Esophagus squamous epithelium (tissue), 5 donors: ENCODE measurements at places on chromosomes 1 and 21. TPM values are rescaled to one million over a fixed set of nuclear protein-coding genes. Genes with fewer than 3 reads are reported as not detected.
A peak's percentile ranks its signal among the peaks of the same experiment; 100 is the strongest.

Gene MROH9
- total RNA-seq, result not detected

GRCh38 chr1:154478013-154478412 lies 24.0 kb upstream of the TDRD10 start:
- H3K4me3 ChIP-seq, result no peak overlapping the region
- peaks cover 3% of the 10 kb centered on the region for H3K4me1 ChIP-seq
- no peak for DNase-seq
- H3K27me3 ChIP-seq, result no peaks in the 10 kb centered on the region
- no peak overlapping the region for H3K27ac ChIP-seq

GRCh38 chr1:35222322-35223083 lies 29.6 kb upstream of the SFPQ start:
- no peak overlapping the region for H3K27ac ChIP-seq
- H3K27me3 ChIP-seq, result no peaks in the 10 kb centered on the region
- DNase-seq, result no peak
- no peaks in the 10 kb centered on the region for H3K36me3 ChIP-seq
- H3K4me3 ChIP-seq, result no peak overlapping the region

Gene TAS1R3
- 0.13 TPM for total RNA-seq

- peak overlapping the region; percentile 62 for H3K27ac ChIP-seq
- H3K27me3 ChIP-seq, result no peaks in the 10 kb centered on the region
- H3K36me3 ChIP-seq, result no peaks in the 10 kb centered on the region
- no peak overlapping the region for H3K4me3 ChIP-seq
- DNase-seq, result no peak
- peaks cover 22% of the 10 kb centered on the region for H3K4me1 ChIP-seq
These were observed 19.8 kb upstream of the CLSTN1 start for GRCh38 chr1:9843576-9843945.

Gene RAB7B
- 19.3 TPM for total RNA-seq

Gene FAAH
- 29.6 TPM for total RNA-seq

- no peaks in the 10 kb centered on the region for H3K27me3 ChIP-seq
- no peak for DNase-seq
- no peak overlapping the region for H3K4me3 ChIP-seq
- peaks cover 29% of the 10 kb centered on the region for H3K36me3 ChIP-seq
- H3K27ac ChIP-seq, result no peak overlapping the region
These were observed 6.9 kb upstream of the KNCN start for GRCh38 chr1:46558141-46558963.

DNA sequence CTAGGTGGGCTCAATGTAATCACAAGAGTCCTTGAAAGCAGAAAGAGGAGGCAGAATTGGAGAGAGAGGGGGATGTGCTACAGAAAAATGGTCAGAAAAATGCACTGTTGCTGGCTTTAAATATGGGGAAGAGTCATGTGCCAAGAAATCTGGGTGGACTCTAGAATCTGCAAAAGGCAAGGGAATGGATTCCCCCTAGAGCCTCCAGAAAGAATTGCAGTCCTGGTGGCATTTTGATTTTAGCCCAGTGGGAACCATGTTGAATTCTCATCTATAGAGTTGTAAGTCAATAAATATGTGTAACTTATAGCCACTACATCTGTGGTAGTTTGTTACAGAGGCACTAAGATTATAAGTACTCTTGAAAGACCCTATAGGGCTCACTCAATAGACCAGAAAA lies 210.3 kb downstream of the ASTN1 start:
- DNase-seq, result no peak
- no peaks in the 10 kb centered on the region for H3K4me1 ChIP-seq
- H3K36me3 ChIP-seq, result no peaks in the 10 kb centered on the region
- H3K27ac ChIP-seq, result no peak overlapping the region

DNA sequence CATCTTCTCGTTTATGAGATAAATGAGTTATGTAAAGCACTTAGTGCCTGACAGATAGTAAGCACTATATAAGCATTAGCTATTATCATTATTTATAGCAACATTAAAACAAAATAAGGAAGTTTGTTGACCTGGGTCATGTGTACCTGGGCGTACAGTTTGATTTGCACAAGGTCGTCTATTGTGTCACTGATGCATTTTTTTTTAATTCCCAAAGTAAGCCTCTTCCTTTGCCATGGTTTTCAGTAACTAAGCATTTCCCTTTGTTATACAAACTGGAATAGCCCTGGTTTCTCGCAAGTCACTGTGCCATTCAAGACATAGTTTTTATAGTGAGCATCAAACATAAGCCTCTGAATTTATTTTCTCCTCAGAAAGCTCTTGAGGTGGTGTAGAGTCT lies 72.2 kb downstream of the CACHD1 start:
- peaks cover 71% of the 10 kb centered on the region for H3K4me1 ChIP-seq
- no peak for DNase-seq
- no peak overlapping the region for H3K4me3 ChIP-seq
- no peaks in the 10 kb centered on the region for H3K36me3 ChIP-seq
- peak overlapping the region; percentile 1 for H3K27ac ChIP-seq
- no peaks in the 10 kb centered on the region for H3K27me3 ChIP-seq

GRCh38 chr1:24606621-24607020 lies 36.5 kb upstream of the SRRM1 start:
- H3K4me1 ChIP-seq, result no peaks in the 10 kb centered on the region
- H3K27me3 ChIP-seq, result no peaks in the 10 kb centered on the region
- H3K4me3 ChIP-seq, result no peak overlapping the region
- DNase-seq, result no peak
- H3K36me3 ChIP-seq, result no peaks in the 10 kb centered on the region

DNA sequence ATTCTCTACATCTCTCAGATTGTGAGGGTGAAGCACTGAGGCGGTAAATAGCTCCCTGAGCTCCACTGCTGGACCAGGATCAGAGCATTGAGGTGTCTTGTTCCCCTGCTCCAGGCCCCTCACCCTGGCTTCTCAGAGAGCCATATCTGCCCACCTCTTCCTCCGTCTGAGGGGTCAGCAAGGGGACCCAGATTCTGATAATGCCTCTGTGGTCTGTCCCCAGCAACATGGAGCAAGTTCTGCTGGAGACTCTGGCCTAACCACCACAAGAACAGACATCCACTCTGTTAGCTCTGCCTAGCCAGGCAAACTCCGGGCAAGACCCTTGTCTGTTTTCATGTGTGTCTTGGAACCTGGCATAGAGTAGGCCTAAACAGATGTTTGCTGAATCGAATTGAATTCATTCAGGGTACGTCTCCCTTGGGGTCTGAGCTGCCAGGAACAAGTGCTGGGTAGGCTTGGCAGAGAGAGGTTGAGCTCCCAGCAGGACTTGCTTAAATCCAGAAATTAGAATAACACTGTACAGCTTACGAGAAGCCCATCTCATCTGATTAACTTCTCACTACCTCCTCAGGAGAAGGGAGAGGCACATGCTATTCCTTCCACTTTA lies 2.3 kb downstream of the TRAF5 start:
- no peaks in the 10 kb centered on the region for H3K36me3 ChIP-seq
- H3K4me1 ChIP-seq, result peaks cover 74% of the 10 kb centered on the region
- no peaks in the 10 kb centered on the region for H3K27me3 ChIP-seq
- peak overlapping the region; percentile 84 for H3K4me3 ChIP-seq

Gene OR2L5
- not detected for total RNA-seq

Gene NOS1AP
- 12.7 TPM for total RNA-seq

DNA sequence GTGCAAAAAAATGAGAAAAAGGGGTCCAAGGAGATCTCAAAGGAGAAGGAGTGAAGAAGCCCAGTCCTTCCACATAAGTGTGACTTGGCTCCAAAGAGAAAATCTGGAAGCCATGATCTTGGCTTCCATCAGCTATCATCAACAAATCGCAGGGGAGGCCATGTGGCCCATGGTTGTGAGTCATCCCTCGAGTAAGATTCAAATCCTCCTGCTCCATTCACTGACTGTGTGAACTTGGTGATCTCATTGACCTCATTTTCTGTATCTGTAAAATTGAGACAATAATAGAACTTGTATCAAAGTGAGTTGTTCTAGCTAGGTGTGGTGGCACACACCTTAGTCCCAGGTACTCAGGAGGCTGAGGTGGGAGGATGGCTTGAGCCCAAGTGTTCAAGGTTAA lies 79.1 kb upstream of the OLIG2 start:
- no peaks in the 10 kb centered on the region for H3K27me3 ChIP-seq
- H3K4me3 ChIP-seq, result no peak overlapping the region
- DNase-seq, result no peak
- H3K36me3 ChIP-seq, result no peaks in the 10 kb centered on the region

DNA sequence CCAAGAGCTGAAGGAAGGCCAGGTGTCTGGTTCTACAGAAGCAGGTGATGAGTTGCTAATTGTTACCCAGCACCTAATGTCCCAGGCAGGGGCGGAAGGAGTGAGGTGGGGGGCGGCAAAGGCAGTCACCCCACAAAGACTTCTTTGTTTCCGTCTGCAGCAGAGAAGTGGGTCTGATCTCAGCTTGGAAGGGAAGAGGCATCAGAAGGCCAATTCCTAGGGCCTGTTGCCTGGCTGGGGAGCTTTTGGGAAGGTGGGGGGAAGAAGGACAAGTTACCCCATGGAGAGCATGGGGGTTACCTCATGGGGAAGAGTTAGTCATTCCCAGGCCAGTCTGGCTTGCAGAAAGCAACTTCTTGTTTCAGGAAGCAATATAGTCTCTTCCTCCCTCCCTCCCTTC lies 10.9 kb downstream of the IGSF21 start:
- H3K36me3 ChIP-seq, result no peaks in the 10 kb centered on the region
- no peak overlapping the region for H3K4me3 ChIP-seq
- no peak for DNase-seq
- H3K27ac ChIP-seq, result no peak overlapping the region
- no peaks in the 10 kb centered on the region for H3K4me1 ChIP-seq
- H3K27me3 ChIP-seq, result no peaks in the 10 kb centered on the region

- no peak overlapping the region for H3K27ac ChIP-seq
- no peaks in the 10 kb centered on the region for H3K4me1 ChIP-seq
- DNase-seq, result no peak
- H3K36me3 ChIP-seq, result no peaks in the 10 kb centered on the region
- no peaks in the 10 kb centered on the region for H3K27me3 ChIP-seq
- no peak overlapping the region for H3K4me3 ChIP-seq
These were observed 44.9 kb upstream of the BARHL2 start for GRCh38 chr1:90761781-90762589.

Gene NPR1
- 1.8 TPM for total RNA-seq

DNA sequence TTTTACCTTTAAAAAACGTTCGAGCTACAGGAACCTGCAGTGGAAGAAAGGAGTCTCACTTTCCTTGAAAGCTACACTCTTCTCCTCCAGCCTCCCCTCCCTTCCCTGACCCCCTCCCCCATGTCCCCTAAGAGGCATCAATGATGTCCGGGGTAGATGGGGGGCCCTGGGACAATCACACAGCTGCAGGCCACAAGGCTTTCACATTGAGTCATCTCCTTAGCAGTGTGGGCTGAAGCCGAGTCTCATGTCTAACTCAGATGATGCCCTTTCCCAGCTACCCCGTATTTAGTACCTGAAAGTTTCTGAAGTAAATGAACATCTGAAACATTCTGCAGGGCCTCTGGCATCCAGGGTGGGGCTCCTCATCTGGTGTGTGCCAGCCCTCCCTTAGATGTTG lies 6.3 kb upstream of the GPR25 start:
- no peak overlapping the region for H3K4me3 ChIP-seq
- H3K4me1 ChIP-seq, result no peaks in the 10 kb centered on the region
- no peaks in the 10 kb centered on the region for H3K36me3 ChIP-seq
- no peak for DNase-seq
- no peak overlapping the region for H3K27ac ChIP-seq
- no peaks in the 10 kb centered on the region for H3K27me3 ChIP-seq

GRCh38 chr1:45802343-45803298 lies 791 bp upstream of the MAST2 start:
- H3K27ac ChIP-seq, result peak overlapping the region; percentile 89
- H3K4me3 ChIP-seq, result peak overlapping the region; percentile 48
- peak; percentile 16 for DNase-seq

Gene ADAMTS1
- 2.8 TPM for total RNA-seq

DNA sequence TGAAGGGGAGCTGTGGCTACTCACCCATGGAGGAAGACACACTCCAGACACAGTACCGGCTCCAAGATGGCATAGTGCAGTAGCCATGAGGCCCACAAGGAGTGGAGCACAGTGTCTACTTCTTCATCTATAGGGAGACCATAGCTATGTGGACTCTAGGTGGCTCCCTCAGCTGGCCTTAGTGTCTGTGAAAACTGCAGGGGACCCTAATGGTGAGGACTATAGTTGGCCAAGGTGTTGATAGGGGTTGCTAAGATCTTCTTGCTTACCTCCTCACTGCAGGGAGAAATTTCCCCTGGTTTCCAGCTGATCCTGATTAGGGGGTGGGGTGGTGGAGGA lies 58.9 kb downstream of the DIPK1A start:
- no peak for DNase-seq
- no peaks in the 10 kb centered on the region for H3K27me3 ChIP-seq
- H3K4me3 ChIP-seq, result no peak overlapping the region
- no peaks in the 10 kb centered on the region for H3K36me3 ChIP-seq

GRCh38 chr1:98707556-98707955 lies 46.0 kb downstream of the SNX7 start:
- H3K4me3 ChIP-seq, result no peak overlapping the region
- no peak for DNase-seq
- no peak overlapping the region for H3K27ac ChIP-seq
- H3K36me3 ChIP-seq, result peaks cover 43% of the 10 kb centered on the region

DNA sequence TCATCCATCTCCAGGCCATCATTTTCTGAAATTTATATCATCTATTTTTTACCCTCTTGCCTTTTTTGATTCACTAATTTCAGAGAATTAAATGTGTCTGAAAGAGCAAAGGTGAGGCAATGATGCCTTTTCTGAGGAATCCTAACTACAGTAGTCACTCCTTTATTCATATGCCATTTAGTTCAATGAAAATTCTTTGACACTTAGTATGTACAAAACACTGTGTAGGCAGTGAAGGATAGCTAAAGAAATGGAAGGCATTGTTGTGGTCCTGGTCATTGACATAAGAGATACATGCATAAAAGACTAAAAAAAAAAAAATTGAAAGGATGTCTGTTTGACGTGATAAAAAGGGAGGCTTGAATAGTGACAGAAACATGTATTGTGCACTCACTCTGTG lies 171.9 kb upstream of the BEND5 start:
- H3K4me3 ChIP-seq, result no peak overlapping the region
- no peak overlapping the region for H3K27ac ChIP-seq
- no peaks in the 10 kb centered on the region for H3K36me3 ChIP-seq
- no peak for DNase-seq
- H3K4me1 ChIP-seq, result no peaks in the 10 kb centered on the region
- no peaks in the 10 kb centered on the region for H3K27me3 ChIP-seq

Gene HTR6
- total RNA-seq, result not detected

- no peaks in the 10 kb centered on the region for H3K4me1 ChIP-seq
- no peak for DNase-seq
- no peak overlapping the region for H3K4me3 ChIP-seq
- no peaks in the 10 kb centered on the region for H3K36me3 ChIP-seq
- no peak overlapping the region for H3K27ac ChIP-seq
These were observed 4.3 kb downstream of the NTMT2 start for GRCh38 chr1:170150016-170150415.

DNA sequence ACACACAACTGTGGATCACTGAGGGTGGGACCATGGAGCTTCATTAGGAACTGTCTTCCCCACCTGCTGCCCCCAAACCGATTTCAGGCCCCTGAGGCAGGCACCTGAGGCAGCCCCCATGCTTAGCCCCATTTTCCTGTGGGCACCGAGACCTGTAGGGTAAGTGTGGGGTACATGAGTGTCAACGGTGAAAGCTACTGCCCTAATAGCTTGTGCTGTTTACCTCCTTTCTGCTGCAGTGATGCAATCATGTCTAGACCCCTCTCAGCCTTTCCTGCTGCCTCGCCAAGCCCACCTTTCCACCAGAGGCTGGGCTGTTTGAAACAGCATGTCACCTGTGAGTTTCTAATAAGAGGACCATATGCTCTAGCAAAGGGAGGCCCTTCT lies 53.0 kb downstream of the NFASC start:
- H3K36me3 ChIP-seq, result no peaks in the 10 kb centered on the region
- H3K27me3 ChIP-seq, result no peaks in the 10 kb centered on the region
- no peak overlapping the region for H3K27ac ChIP-seq
- H3K4me1 ChIP-seq, result no peaks in the 10 kb centered on the region
- no peak for DNase-seq
- no peak overlapping the region for H3K4me3 ChIP-seq

Gene HSD3B2
- not detected for total RNA-seq

GRCh38 chr21:42019706-42020105 lies 9.5 kb upstream of the ZBTB21 start:
- no peak for DNase-seq
- H3K27me3 ChIP-seq, result no peaks in the 10 kb centered on the region
- H3K27ac ChIP-seq, result no peak overlapping the region
